ENCODE measurements at places on chromosomes 1 and 21.

- no peak for DNase-seq
Observed at GRCh38 chr1:40745176-40745575, 38.4 kb upstream of the KCNQ4 start.

GRCh38 chr1:150053926-150054325, 13.7 kb upstream of the VPS45 start:
- no peak for DNase-seq

DNA sequence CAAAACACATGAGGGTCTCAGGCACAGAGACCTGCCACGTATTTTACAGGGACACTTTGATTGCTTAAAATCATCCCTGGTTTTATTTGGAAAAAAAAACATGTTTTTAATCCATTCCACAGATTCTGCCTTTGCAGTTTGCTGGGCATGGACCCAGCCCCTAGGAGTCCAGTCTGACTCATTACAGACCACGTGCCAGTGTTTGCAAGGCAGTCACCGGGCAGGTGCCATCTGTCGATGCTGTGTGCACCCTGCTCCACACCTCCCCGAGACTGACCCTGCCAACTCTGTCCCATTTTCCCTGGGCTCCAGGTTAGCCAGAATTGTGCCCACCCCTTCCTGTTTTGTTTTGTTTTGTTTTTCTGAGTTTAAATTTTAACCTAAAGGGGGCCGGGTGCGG, 148.4 kb upstream of the TMEM51 start:
- peak; percentile 33 for DNase-seq

DNA sequence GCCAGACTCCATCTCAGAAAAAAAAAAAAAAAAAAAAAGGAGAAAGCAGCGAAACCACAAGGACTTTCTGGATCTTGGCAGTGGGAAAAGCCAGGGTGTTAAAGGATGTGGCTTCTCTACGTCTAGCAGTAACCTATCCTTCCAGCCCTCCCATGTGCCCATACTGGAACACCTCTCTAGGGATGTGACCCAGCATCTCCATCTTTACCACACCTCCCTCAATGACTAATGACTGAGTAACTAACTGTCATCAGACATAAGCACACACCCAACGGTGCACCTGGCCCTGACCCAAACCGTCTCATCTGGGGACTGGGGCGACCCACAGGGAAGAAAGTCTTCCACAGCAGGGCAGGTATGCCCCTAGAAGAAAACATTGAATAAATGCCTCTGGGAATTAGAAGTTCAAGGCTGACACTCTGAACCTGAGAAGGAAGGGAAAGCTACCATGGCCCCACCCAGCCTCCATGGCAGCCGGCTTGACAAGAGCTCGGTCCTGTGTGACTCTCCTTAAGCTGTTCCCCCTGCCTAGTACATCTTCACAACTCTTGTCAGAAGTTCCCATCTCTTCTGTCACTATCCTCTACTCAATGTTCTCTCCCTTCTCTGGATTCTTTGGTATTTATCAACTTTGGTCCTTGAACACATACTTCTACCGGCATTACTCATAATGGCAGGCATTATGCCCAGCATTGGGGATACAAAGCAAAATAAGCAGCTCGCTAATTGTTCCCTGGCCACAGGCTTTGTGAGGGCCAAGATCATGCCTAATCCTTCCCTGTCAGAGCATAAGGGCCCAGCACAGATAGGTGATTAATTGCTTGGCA, 14.8 kb upstream of the PAQR6 start:
- no peak for DNase-seq

DNA sequence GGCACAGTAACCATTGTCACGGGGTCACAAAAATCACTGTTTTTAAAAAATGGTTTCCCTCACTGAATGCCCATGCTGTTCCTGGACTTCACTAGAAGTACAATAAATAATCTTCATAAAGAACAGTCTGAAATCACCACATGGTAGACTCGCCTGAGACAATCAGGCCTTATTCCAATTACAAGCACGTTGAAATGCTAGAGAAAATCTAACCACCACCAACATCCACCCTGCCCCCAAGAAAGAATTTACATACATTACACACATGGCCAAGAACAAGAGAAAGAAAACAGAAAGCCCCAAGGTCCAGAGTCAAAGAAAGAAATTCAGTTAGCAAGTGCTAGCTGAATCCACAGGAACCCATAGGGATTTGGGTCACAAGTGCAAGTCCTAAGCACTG, 107.0 kb upstream of the ERG start:
- DNase-seq = no peak

GRCh38 chr1:169184812-169185211, 78.3 kb downstream of the ATP1B1 start:
- no peak for DNase-seq

- DNase-seq = no peak
Observed at GRCh38 chr1:51612447-51612961, 4.4 kb upstream of the OSBPL9 start.

DNA sequence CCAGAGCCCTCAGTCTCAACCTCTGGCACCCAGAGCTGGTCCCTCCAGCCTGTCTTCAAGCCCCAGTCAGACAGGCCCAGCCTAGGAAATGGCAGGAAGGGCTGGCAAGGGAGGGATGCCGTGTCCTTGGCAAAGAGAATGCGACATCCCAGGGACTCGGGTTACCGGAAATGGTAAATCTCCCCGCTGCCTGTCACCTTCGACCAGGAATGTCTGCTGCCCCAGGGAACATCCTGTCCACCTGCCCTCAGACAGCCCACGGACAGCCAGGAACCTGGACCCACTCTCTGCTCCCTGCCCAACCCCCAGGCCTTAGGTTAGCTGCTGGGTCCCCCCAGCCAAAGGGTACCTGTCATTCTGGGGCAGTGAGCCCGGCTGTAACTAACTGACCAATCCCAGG, 23.9 kb downstream of the HSPG2 start:
- DNase-seq = no peak
